ENCODE measurements at places on chromosomes 11 and 22.

DNA sequence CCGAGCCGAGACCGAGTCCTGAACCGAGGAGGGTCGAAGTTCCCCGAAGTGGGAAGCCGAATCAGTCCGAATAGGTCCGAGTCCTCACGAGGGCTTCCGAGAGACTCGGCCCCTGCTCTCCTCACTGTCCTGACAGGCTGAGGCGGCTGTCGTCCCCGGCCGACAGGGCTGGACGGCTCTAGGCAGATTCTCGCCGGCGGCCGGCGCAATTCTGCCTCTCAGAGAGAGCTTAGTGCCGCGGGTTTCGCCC, 191 bp upstream of the DEAF1 start:
- no peak for DNase-seq

- DNase-seq = no peak
Measured at GRCh38 chr22:21796863-21797262, 61.3 kb upstream of the YPEL1 start.

DNA sequence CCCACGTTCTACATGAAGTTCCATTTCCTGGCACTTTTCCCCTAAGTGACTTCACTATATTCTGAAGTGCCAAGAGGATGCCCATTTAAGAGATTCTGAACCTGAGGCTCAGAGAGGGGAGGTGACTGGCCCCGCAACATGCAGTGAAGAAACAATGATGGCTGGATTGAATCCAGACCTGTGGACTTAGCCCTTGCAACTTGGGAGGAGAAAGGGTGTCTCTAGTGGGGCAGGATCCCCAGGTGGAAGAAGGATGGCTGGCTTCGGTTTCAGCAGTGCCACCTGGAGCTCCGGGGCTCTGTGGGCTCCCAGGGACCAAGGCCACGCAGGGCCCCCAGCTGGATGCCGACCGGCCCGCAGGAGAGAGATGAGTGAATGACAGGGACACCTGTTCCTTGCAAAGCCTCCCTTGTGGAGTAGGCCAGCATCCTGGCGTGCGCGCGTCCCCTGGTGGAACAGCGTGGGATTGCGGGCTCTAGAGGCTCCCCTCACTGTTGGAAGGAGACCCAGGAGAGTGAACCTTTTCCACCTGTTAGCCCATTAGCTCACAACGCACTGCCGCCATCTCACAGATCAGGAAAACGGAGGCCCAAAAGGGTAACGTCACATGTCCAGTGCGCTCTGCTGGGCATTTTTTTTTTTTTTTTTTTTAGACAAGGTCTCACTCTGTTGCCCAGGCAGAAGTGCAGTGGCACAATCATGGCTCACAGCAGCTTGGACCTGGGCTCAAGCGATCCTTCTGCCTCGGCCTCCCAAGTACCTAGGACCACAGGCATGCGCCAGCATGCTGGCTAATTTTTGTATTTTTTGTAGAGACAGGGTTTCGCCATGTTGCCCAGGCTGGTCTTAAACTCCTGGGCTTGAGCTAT, 104.7 kb downstream of the KIAA1671 start:
- DNase-seq = peak; percentile 72

GRCh38 chr22:23892706-23893105, 1.5 kb upstream of the MIF start:
- no peak for DNase-seq

DNA sequence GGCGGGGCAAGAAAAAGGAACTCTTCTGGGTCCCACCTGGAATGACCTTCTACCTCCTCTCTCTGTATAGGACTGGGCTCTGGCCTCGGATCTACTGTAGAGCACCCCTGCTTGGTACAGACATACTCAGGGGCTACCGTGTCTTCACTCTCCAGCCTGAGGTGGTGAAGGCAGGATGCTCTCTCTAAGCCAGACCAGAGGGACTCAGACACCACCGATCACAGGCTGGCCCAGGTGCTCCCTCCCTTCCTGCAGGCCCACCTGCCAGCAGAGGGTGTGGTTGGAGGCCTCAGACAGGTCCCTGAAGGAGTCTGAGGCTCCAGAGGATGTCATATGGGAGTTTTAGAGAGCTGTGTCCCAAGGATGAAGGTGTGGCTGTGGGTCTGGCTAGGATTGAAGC, 4.1 kb downstream of the NHERF4 start:
- no peak for DNase-seq

DNA sequence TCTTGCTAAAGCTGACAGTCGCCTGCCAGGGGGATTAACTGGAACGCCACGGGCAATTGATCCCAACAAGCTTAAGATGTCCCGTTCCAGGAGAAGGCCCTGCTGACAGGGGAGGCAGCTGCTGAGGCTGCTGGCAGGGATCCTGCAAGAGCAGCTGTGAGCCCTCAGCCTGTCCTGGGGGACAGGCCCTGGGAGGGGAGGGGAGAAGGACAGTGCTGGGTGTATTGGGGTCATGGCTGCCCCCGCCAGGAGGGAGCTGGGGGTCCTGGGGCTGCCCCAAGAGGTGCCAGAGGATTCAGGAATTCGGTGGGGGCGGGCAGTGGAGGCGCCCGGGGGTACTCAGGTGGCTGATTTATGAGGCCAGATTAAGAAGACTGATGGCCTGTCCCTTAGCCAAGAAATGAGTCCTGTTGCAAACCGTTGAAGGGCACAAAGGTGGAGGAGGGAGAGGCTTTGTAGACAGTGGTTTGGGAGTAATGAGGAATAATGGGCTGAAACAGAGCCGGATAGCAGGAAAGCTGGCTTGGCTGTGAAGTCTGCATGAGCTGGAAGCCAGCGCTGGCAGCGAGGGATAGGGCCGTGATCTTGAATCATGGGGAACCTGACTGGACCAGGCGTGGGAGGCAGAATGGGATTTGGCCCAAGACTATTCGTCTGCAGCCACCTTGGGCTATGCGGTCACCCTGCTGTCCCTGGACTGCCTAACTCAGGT, 133.5 kb downstream of the CACNA1I start:
- no peak for DNase-seq

GRCh38 chr11:36234825-36235224, 54.4 kb downstream of the COMMD9 start:
- no peak for DNase-seq

- no peak for DNase-seq
Measured at GRCh38 chr11:120522736-120523135, 11.2 kb downstream of the GRIK4 start.

DNA sequence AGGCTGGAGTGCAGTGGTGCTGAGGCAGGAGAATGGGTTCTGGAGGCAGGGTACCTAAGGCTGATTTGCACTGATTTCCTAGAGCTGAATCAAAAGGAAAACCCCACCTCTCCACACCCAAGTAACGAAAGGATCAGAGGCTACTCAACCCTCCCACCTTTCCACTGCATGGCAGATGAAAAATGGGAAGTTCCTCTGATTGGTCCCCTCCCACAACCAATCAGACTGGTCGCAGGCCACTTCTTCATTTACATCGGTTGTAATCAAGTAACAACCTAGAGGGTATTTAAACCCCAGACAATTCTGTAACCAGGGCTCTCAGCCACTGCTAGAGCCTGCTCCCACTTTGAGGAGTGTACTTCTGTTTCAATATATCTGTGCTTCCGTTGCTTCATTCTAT, 18.6 kb upstream of the PARVB start:
- DNase-seq = no peak

GRCh38 chr22:42683578-42684283, 34.5 kb upstream of the CYB5R3 start:
- DNase-seq = no peak

DNA sequence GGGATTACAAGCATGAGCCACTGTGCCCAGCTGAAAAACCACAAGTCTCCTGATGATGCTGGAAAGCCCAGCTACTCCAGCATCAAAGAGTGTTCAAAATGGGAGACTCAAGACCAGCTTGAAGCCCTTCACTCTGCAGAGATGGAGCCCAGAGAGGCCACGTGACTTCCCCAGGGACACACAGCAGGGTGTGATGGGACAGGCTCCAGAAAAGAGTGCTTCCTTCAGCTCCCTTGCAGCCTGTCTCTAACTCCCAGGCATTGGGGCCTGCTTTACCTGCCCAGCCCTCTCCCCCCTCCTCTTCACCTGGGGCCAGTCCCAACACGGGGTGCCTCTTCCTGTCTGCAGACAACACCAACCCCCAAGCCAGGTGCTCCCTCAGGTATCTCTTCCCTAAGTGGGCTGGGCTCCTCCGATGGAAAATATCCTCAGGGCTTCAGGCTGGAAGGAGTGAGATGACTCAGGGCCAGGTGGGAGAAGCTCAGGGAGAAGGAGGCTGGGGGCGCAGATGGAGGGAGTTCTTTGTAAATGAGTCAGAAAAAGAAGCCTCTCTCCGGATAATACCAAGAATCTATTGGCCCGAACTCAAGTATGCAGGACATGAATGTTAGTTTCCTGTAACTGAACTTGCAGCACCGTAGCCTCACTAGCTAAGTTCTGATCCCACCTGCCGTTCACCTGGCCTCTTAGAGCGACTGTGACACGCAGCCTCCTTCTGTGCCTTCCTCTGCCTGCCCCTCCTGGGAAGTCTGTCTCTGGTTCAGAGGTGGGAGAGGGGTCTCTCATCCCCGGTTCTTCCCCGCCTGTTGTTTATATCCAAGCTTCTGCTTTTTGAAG, 326.6 kb downstream of the MN1 start:
- no peak for DNase-seq

DNA sequence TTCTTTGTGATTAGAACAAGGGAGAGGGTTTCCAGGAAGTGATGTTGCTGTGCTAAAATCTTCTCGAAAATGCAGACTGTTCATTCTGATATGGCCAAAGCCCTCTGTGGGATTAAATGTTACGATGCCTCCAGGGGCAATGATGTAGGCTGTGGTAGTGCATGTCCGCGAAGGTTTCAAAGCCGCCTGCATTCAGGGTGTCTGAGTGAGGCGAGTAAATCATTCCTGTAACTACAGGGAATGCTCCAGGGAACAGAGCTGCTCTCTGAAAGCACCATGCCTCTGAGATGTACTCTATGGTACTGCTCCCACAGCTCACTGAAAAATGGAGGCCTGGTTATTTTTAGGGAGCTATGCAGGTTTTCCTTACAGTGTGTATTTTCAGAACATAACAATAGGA, 21.2 kb downstream of the PDGFD start:
- no peak for DNase-seq

- no peak for DNase-seq
Measured at GRCh38 chr22:45101515-45102227, 62.1 kb upstream of the NUP50 start.

Measured in T-helper 2 cell treated with Interferon-gamma antibody and Interleukin-4, amounts not matched to agents 5 μg/mL and 100 μg/mL, for 36 hours (primary cell).